Cortex of kidney (tissue), 1 donor: ENCODE measurements at places on chromosomes 3 and 15.

- no peak for DNase-seq
Measured at GRCh38 chr3:195863121-195864061, 45.0 kb downstream of the TNK2 start.

DNA sequence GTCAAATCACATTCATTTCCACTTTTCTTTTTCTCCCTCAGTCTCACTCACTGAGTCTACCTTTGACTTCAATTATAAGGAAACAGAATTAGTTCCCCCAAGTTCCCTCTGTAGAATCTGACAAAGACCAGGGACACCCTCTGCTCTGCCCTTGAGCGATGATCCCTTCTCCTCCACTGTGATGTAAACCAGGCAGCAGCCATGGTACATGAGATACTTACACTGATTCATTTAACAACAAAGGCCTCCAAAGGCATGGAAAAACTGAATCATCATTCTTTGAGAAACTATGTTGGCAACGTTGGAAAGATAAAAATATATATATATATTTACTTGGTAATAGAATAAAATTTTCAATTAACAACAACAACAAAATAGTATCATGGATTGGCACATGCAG, 84.1 kb downstream of the P3H2 start:
- no peak for DNase-seq

DNA sequence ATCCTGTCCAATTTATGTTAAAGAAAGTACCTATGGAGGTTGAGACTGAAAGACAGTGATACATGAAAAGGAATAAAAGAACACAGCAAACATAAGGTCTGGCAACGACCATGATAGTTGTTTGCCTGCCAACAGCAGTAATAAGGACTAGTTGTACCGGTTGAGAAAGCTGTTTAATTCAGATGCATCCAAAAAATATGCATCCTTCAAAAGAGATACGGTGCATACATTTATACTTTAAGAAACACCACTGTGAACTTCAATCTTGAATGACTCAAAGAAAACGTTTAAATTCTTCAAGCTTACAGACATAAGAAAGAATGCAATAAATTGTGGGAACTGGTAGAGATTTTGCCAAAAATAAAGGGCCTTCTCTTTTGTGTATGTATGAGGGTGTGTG, 492.1 kb downstream of the NLGN1 start:
- DNase-seq: no peak

GRCh38 chr3:190696777-190697501, 165.6 kb downstream of the GMNC start:
- no peak for DNase-seq

- no peak for DNase-seq
Measured at GRCh38 chr15:68684476-68684875, 105.7 kb downstream of the CORO2B start.

GRCh38 chr3:131020122-131020693, 6.4 kb downstream of the ASTE1 start:
- DNase-seq: no peak

- DNase-seq: no peak
Measured at GRCh38 chr3:40299721-40300335, 9.7 kb upstream of the EIF1B start.

DNA sequence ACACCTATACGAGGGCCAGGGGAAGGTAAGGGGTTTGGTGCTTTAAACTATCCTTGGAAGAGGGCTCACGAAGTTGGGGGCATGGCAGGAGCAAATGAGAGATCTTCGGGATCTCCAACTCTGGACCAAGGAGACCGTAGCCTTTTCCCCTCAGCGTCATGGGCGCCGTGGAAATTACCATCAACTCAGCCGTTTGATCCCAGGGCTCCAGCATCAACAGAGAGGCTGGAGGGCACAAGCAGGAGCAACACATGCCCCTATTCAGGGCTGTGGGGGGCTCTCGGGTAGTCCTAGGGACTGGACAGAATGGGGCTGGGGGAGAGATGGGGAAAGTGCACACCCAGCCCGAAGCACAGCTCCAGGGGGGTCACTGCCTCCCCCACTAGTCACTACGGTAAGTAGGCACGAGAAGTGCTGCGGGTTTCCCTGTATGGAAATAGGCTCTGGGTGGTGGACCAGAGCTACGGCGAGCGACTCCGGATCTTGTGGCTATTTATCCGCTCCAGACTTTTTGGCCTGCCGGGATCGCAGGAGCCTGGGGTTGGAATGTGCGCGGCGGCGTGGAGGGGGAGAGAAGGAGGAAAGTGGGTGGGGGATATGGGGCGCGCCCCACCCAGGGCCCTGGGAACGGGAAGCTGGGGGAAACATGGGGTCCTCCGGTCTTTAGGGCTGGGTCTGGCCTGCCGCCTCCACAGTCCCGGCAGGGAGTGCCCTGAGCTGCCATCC, 539 bp upstream of the LAMB2 start:
- no peak for DNase-seq

DNA sequence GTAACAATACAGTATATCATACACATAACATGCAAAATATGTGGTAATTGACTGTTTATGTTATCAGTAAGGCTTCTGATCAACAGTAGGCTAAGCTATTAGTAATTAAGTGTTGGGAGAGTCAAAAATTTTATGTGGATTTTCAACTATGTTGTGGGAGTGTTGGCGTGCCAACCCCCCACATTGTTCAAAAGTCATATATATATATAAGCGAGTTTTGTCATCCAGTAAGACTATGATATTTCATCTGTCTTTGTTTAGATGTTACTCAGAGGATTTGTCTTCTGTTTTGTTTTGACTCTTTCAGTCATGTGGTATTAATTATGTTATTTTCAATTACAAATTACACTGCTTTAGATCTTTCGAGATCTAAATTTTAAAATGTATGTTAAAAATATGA, 51.0 kb upstream of the RAP2B start:
- no peak for DNase-seq
